NCI-H510A (cell line): ENCODE measurements at places on chromosomes 12 and 14.

- no peak for DNase-seq
Measured at GRCh38 chr14:103206836-103207387, 83.7 kb downstream of the TNFAIP2 start.

DNA sequence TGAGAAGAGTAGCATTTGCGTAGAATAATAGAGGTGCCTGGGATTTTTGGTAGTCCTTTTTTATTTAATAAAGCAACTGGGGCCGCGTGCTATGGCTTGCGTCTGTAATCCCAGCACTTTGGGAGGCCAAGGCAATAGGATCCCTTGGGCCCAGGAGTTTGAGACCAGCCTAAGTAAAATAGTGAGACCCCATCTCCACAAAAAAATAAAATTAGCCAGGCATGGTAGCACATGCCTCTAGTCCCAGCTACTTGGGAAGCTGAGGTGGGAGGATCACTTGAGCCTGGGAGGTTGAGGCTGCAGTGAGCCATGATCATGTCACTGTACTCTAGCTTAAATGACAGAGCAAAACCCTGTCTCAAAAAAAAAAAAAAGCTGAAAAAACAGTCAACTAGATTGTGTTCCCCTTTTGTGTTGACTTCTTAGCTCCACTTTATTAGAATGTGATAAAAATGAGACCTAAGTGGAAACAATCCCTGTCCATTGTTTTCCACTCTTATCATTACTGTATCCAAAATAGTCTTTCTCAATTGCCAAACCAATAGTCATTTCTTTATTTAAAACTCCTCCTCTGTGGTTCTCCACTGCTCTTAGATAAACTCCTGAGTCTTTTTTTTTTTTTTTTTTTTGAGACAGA, 7.4 kb downstream of the PRKCH start:
- DNase-seq = no peak

DNA sequence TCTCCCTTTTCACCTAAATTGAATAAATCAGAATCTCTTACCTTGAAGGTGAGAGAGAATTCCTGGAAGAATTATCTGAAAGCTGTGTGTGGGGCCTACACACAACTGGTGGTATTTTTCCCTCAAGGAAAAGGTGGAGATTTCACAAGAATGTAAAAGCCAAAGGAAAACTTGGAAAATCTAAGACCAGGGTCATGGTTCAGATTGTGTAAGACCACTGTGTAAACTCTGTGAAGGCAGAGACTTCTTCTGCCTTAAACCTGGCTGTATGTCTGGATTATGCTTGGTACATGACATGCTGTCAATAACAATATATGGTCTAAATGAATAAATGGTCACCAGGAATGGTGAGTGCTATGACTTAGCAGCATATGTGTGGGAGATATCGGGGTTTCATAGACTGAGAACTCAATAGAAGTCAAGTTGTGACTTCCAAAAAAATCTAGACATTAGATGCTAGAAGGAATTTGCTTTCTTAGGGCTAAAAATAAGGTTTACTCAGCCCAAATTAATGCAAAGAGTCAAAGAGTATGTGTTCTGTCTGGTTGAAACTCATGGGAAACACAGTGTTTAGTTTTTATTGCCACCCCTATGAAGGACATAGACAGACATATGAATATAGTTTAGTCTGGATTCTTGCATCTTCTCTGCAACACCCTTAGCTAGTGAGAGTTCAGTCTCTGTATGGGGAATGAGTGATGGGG, 163.7 kb downstream of the SNAPC1 start:
- DNase-seq = no peak

GRCh38 chr12:123140676-123141614, 9.9 kb downstream of the PITPNM2 start:
- DNase-seq = no peak

DNA sequence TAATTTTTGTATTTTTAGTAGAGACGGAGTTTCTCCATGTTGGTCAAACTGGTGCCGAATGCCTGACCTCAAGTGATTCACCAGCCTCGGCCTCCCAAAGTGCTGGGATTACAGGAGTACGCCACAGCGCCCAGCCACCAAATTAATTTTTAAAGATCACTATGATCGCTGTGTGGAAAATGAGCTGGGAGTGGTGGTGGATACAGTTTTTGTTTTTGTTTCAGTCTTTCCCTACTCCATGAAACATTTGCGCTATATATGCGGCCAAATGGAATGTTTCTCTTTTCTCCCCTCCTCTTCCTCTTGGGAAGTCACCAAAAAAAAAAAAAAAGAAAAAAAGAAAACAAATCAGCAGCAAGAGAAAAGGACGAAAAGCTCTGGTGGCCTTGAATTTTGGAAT, 20.8 kb upstream of the P2RX4 start:
- no peak for DNase-seq

GRCh38 chr12:107484941-107485340, 200.7 kb upstream of the PWP1 start:
- no peak for DNase-seq

GRCh38 chr12:108676707-108677106, 43.0 kb upstream of the SELPLG start:
- DNase-seq = no peak

GRCh38 chr12:32901553-32901952, 5.0 kb upstream of the PKP2 start:
- no peak for DNase-seq

- DNase-seq = no peak
Measured at GRCh38 chr12:131989021-131989420, 39.3 kb downstream of the EP400 start.

GRCh38 chr14:90615517-90616060, 200.6 kb downstream of the TTC7B start:
- DNase-seq = no peak

DNA sequence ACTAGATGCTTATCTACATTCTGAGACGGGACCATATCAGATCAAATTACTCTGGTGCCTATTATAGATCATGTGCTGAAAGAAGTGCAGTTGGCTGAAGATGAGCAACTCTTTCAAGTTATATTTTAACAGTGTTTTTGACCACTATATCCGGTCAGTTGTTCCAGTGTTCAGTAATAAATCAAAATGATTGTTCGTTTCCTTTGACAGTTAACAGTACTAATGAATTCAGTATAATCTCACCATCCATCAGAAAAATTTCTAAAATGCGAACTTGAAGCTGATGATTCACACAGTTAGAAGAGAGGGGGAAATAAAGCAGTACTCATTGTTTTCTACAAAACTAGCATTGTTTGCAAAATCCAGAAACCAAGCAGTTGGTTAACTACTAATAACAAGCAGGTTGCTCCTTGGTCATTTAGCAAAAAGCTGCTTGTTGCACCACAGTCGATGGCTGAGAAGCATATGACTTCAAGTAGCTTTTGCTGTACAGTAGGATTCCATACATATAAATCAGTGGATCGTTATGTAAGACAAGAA, 2.3 kb downstream of the RPS6KA5 start:
- no peak for DNase-seq

DNA sequence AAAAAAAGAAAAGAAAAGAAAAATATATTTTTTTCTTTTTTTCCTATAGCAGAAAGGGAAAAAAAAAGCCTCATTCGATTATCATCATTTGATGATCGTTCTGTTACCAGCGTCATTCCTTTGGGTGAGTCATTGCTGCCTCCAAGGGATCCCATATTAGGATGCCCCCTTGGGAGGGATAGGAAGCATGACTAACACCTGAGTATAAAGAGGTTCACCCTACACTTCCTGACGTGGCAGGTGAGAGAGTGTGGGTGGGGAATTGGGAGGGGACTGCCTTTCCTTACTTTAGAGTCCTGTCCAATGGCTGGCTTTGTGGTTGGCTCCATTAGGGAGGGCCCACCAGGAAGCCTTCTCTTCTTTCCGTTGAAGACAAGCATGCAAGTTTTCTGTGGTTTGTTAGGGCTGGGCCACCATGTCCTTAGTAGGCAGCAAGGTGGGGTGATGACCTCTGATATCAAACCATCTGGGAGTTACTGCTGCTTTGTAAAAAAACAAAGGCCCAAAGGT, 56.1 kb upstream of the FUT8 start:
- DNase-seq = no peak

DNA sequence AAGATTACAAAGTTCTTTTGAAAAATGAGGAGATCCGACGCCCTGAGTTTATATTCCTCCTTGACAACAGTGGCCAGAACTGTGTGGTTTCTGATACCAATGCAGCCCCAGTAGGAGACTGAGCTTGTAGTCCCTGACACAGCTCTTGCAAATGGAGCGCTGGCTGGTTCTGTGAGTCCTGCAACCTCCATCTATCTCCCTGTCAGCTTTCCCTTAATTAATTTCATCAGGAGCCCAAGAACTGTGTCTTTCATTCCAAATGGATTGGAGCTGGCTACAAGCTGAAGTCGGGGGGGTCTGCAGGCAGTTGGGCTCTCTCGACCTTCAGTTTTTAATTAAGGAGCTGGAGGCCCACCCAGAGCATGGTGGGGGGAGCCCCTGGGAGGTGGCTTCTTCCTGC, 160.6 kb downstream of the ADGRD1 start:
- DNase-seq = no peak

GRCh38 chr12:8860165-8860961, 37.9 kb downstream of the A2ML1 start:
- DNase-seq = no peak

GRCh38 chr14:23640524-23641141, 4.5 kb downstream of the DHRS2 start:
- no peak for DNase-seq

GRCh38 chr12:24517000-24517399, 431.9 kb downstream of the BCAT1 start:
- DNase-seq = no peak

- DNase-seq = no peak
Measured at GRCh38 chr12:28966046-28966780, 182.9 kb upstream of the FAR2 start.

GRCh38 chr14:31927348-31927832, 149.7 kb upstream of the ARHGAP5 start:
- no peak for DNase-seq

- DNase-seq = no peak
Measured at GRCh38 chr14:97408937-97409815, 612.0 kb downstream of the VRK1 start.

- no peak for DNase-seq
Measured at GRCh38 chr12:108630481-108631207, 3.0 kb downstream of the SELPLG start.

GRCh38 chr12:45732250-45732649, 2.7 kb downstream of the ARID2 start:
- DNase-seq = no peak
